WTC11 (cell line): ENCODE measurements at places on chromosomes 3 and 15. TPM values are rescaled to one million over a fixed set of nuclear protein-coding genes. Genes with fewer than 3 reads are reported as not detected.
A peak's percentile ranks its signal among the peaks of the same experiment; 100 is the strongest.

FILIP1L gene
- 0.11 to 0.18 TPM (median 0.17 TPM) in 3 replicates for total RNA-seq

RYR3 gene
- 0.92 to 1.4 TPM (median 1.2 TPM) in 3 replicates for total RNA-seq

FBXW12 gene
- total RNA-seq, result 1.9 to 2.5 TPM (median 2.0 TPM) in 3 replicates

SCG5 gene
- 14.2 to 28.7 TPM (median 27.2 TPM) in 3 replicates for total RNA-seq

DNA sequence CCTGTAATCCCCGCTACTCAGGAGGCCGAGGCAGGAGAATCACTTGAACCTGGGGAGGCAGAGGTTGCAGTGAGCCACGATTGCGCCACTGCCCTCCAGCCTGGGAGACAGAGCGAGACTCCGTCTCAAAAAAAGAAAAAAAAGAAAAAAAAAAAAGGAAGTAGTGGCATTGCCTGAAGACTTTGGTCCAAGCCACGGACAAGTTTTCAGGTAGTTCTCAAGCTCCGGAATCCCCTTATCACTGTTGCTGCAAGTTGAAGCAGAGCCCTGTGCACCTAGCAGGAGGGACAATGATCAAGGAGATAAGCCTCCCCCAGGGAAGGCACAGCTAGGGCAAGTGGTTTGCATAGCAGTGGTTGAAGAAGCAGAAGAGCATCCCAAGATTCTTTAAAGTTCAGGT lies 97.6 kb downstream of the MEX3B start:
- no peak overlapping the region for H3K4me3 ChIP-seq
- H3K27me3 ChIP-seq, result no peaks in the 10 kb centered on the region
- H3K36me3 ChIP-seq, result peaks cover 3% of the 10 kb centered on the region
- H3K4me1 ChIP-seq, result peaks cover 16% of the 10 kb centered on the region
- no peak for DNase-seq
- H3K27ac ChIP-seq, result no peak overlapping the region

DNA sequence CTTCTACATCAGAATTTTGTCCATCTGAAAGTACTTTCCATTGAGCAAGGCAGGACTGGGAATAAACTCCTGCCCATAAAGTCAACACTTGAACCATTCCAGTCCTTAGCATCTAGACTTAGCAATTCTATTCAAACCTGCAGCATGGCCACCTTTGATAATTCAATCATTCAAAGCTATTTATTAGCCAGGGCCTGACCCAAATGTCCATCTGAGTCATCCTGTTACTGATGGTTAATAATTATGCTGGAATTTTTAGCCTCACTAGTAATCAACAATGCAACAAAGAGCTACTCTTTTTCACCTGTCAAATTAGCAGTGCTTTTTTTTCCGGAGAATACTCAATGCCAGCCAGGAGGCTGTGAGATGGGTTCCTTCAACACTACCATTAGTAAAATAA lies 72.7 kb upstream of the SNRK start:
- H3K36me3 ChIP-seq, result no peaks in the 10 kb centered on the region
- no peaks in the 10 kb centered on the region; the same call in 1 of the 2 replicates for H3K27me3 ChIP-seq
- no peak overlapping the region for H3K27ac ChIP-seq
- no peaks in the 10 kb centered on the region for H3K4me1 ChIP-seq
- H3K4me3 ChIP-seq, result no peak overlapping the region

- H3K27me3 ChIP-seq, result no peaks in the 10 kb centered on the region
- no peak overlapping the region for H3K4me3 ChIP-seq
- DNase-seq, result no peak
These were observed 107.0 kb upstream of the RORA start for GRCh38 chr15:61336026-61336638.

DNA sequence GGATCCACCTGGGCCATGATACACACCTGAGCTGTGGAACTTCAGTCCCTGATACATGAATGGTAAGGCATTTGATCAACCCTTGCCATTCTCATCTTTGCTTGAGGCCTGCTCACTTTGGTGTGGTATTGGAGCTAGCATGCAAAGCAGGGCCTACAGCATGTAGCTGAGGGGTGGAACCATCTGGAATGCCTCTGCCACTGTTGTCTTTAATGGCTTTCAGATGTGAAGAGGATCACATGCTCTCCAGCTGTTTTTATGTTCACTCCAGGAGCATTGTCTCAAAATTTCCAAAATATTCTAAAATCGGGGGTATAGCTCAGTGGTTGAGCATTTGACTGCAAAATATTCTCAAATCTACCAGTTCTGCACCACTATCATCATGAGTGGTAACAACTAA lies 64.4 kb upstream of the PHLDB2 start:
- no peak for DNase-seq
- H3K36me3 ChIP-seq, result no peaks in the 10 kb centered on the region
- H3K27ac ChIP-seq, result no peak overlapping the region
- no peaks in the 10 kb centered on the region for H3K4me1 ChIP-seq
- no peaks in the 10 kb centered on the region; the same call in 1 of the 2 replicates for H3K27me3 ChIP-seq

DNA sequence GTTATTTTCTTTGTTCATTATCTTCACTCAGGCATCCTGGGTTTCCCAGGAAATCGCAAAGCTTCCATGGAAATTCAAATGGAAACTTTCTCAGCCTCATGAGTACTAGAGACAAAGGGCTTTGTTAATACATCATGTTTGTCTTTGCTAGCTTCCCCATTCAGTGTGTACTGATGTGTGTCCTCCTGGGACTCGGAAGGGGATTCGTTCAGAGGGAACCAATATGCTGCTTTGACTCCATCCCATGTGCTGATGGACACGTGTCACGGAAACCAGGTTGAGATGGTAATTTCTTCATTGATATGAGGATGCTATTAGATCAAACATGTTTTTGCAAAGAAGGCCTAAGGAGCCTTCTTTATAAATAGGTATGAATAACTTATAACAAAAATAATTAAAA lies 87.0 kb upstream of the KCNAB1 start:
- peaks cover 17% of the 10 kb centered on the region for H3K4me1 ChIP-seq
- DNase-seq, result no peak
- no peaks in the 10 kb centered on the region; the same call in 1 of the 2 replicates for H3K27me3 ChIP-seq
- peaks cover 5% of the 10 kb centered on the region; the same call in 1 of the 2 replicates for H3K36me3 ChIP-seq

- peak overlapping the region; percentile 95 for H3K4me3 ChIP-seq
- no peaks in the 10 kb centered on the region for H3K36me3 ChIP-seq
- peaks cover 69% of the 10 kb centered on the region for H3K4me1 ChIP-seq
- peak overlapping the region; percentile 96 for H3K27ac ChIP-seq
- DNase-seq, result peak; percentile 33
These were observed 644 bp downstream of the ZNF609 start for GRCh38 chr15:64460724-64461720.

- H3K36me3 ChIP-seq, result no peaks in the 10 kb centered on the region
- H3K4me1 ChIP-seq, result no peaks in the 10 kb centered on the region
- DNase-seq, result no peak
- no peaks in the 10 kb centered on the region for H3K27me3 ChIP-seq
- no peak overlapping the region for H3K4me3 ChIP-seq
- H3K27ac ChIP-seq, result no peak overlapping the region
These were observed 568.2 kb upstream of the BCHE start for GRCh38 chr3:166405465-166405864.

GRCh38 chr3:195028877-195029606 lies 241.9 kb downstream of the XXYLT1 start:
- H3K4me1 ChIP-seq, result peaks cover 28% of the 10 kb centered on the region
- H3K4me3 ChIP-seq, result no peak overlapping the region
- peaks cover under 1% of the 10 kb centered on the region; the same call in 1 of the 2 replicates for H3K27me3 ChIP-seq

DNA sequence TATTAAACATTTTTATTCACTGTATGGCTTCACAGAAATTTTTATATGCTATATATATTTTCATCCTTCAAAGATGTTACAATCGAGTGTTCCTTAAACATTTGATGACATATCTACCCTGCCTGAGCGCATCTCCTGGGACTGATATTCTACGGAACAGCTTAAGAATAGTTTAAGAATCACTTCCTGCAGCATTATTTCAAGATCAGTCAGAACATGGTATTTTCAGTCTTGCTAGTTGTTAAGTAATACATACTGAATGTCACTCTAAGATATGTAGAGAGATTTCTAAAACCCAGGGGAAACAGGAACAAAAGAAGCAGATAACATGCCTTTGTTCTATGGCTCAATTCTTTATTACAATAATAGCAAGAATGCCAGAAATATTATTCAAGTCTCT lies 8.7 kb downstream of the COL8A1 start:
- H3K27ac ChIP-seq, result no peak overlapping the region
- no peaks in the 10 kb centered on the region for H3K27me3 ChIP-seq
- H3K4me3 ChIP-seq, result no peak overlapping the region
- no peak for DNase-seq

- H3K4me3 ChIP-seq, result no peak overlapping the region
- no peak for DNase-seq
- no peak overlapping the region; the same call in 1 of the 2 replicates for H3K27ac ChIP-seq
- H3K4me1 ChIP-seq, result peaks cover 17% of the 10 kb centered on the region
These were observed 20.1 kb downstream of the EID1 start for GRCh38 chr15:48898032-48898431.

- peak overlapping the region; percentile 92 for H3K4me3 ChIP-seq
- H3K4me1 ChIP-seq, result peaks cover 12% of the 10 kb centered on the region
- DNase-seq, result peak; percentile 56
- no peak overlapping the region for H3K27ac ChIP-seq
- peaks cover 3% of the 10 kb centered on the region; the same call in 1 of the 2 replicates for H3K36me3 ChIP-seq
These were observed 1.3 kb downstream of the CAMK2N2 start for GRCh38 chr3:184259878-184260723.

GRCh38 chr3:128056258-128056657 lies 4.0 kb downstream of the SEC61A1 start:
- H3K36me3 ChIP-seq, result peaks cover 73% of the 10 kb centered on the region
- no peak overlapping the region for H3K4me3 ChIP-seq
- H3K27ac ChIP-seq, result no peak overlapping the region
- H3K4me1 ChIP-seq, result peaks cover 24% of the 10 kb centered on the region
- DNase-seq, result no peak

DNA sequence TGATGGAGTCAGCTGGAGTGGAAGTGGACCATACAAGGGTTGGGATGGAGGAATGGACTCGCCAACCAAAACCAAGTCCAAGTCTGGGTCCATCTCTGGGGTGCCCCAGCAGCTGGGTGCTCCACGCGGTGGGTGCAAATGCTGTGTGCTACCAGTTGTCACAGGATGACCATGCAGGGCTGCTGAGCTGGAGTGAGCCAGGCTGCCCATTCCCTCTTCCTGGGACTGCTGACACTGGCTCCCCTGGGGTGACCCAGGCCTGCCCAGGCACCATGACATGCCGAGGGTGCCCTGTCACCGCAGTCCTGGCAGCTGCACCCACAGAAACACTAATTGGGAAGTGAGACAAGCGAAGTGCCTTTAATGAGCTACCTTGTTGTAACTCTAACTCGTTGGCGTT lies 140.2 kb downstream of the TPRA1 start:
- H3K36me3 ChIP-seq, result no peaks in the 10 kb centered on the region
- DNase-seq, result no peak
- H3K27ac ChIP-seq, result no peak overlapping the region
- H3K4me1 ChIP-seq, result 0 out of 2 replicates have a peak, but pooled peaks cover 3% of the 10 kb centered on the region
- H3K4me3 ChIP-seq, result no peak overlapping the region

GRCh38 chr15:101411085-101411484 lies 78.4 kb downstream of the PCSK6 start:
- no peaks in the 10 kb centered on the region for H3K36me3 ChIP-seq
- H3K27me3 ChIP-seq, result no peaks in the 10 kb centered on the region
- H3K4me1 ChIP-seq, result peaks cover 16% of the 10 kb centered on the region
- no peak overlapping the region for H3K4me3 ChIP-seq
- H3K27ac ChIP-seq, result no peak overlapping the region

- no peak overlapping the region for H3K4me3 ChIP-seq
- DNase-seq, result no peak
- no peaks in the 10 kb centered on the region for H3K27me3 ChIP-seq
- H3K27ac ChIP-seq, result peak overlapping the region; percentile 54
These were observed 378.9 kb downstream of the PTPRG start for GRCh38 chr3:61940236-61940635.

DNA sequence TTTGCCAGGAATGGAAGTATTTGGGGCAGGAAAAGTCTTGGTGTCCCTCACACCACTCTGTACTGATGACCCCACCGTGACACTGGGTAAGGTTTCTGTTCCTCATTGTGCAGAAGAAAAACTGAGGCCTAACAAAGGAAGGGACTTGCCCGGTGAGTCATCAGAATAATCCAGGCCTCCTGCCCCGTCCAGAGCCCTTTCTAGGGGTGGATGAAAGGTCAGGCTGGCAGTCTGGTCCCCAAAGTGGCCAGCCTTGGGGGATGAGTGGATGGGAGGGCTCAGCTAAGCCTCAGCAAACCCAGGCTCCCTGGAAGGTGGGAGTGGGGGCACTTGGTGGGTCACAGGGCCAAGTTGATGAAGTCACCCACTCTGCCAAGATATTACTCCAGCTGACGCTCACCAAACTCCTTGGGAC lies 2.3 kb upstream of the DNAH1 start:
- peaks cover 6% of the 10 kb centered on the region; the same call in 1 of the 2 replicates for H3K4me1 ChIP-seq
- no peak overlapping the region for H3K4me3 ChIP-seq
- H3K27me3 ChIP-seq, result peaks cover 17% of the 10 kb centered on the region
- H3K36me3 ChIP-seq, result no peaks in the 10 kb centered on the region
- H3K27ac ChIP-seq, result no peak overlapping the region
- DNase-seq, result no peak

- H3K27ac ChIP-seq, result no peak within 1 kb of the TSS
- DNase-seq, result peak; percentile 52
- H3K36me3 ChIP-seq, result no peaks in the 10 kb centered on the region
- H3K4me3 ChIP-seq, result peak within 1 kb of the TSS; percentile 69
These were observed at the start of gene ADCY5 for GRCh38 chr3:123448536-123449101. ADCY5 (minus strand) TSS chr3:123449090; CDS start chr3:123448545, 545 bp downstream.

DNA sequence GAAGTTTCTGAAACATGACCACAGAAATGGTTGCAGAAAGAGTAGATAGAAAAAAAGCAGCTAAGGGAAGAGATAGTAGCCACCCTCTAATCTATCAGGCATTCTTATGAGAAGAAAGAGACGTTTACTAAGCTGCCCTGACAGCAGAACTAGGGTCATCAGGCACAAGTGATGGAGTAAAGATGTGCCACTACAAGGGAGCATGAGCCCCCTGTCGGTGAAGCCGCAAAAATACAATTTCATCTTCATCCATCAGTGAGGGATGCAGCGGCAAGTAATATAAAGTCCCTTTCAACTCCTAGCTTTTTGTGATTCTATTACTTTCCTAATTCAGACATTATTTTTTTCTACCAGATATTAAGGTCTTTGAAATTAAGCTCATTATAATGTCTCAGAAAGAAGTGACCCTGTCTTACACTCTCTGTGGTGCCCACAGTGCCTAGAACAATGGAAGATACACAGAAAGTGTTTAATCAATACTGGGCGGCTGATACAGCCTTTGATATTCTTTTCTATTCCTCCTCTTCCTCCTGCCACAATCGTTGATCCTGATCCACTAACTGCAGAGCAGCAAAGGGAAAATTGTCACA lies 651.6 kb downstream of the NTRK3 start:
- no peaks in the 10 kb centered on the region for H3K36me3 ChIP-seq
- peak; percentile 32 for DNase-seq
- H3K4me1 ChIP-seq, result no peaks in the 10 kb centered on the region
- no peak overlapping the region for H3K27ac ChIP-seq

- no peak for DNase-seq
- no peaks in the 10 kb centered on the region for H3K27me3 ChIP-seq
- H3K36me3 ChIP-seq, result no peaks in the 10 kb centered on the region
- no peak overlapping the region for H3K4me3 ChIP-seq
These were observed 9.1 kb downstream of the CD80 start for GRCh38 chr3:119550192-119550910.
